Vagina (tissue), 2 donors: ENCODE measurements at places on chromosomes 4 and X. TPM values are rescaled to one million over a fixed set of nuclear protein-coding genes. Genes with fewer than 3 reads are reported as not detected.

DNA sequence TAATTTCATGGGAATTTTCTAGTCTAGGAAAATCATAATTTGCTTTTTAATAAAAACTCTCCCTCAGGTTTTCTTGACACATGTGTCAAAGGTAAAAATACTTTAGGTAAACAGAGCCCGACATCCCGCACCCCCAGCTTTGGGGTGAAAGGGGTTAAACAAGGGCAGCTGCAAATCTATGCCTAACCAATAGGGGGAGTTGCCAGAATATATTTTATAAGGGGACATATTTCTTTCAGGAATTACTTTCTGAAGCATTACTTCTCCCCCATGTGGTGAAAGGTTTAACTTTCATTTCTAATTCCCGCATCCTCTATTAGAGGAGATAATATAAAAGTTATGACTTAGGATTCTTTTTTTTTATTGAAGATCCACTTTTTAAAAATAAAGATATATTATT lies 53.9 kb upstream of the HEPH start:
- no peak overlapping the region for H3K4me3 ChIP-seq
- no peaks in the 10 kb centered on the region for H3K36me3 ChIP-seq
- no peak overlapping the region for H3K27ac ChIP-seq
- H3K4me1 ChIP-seq, result no peaks in the 10 kb centered on the region
- no peak for DNase-seq
- no peaks in the 10 kb centered on the region for H3K27me3 ChIP-seq

FAM47A gene
- not detected for total RNA-seq

GRCh38 chrX:103453655-103454054 lies 65.6 kb downstream of the RAB40A start:
- no peak overlapping the region for H3K4me3 ChIP-seq
- no peak overlapping the region for H3K27ac ChIP-seq
- H3K36me3 ChIP-seq, result no peaks in the 10 kb centered on the region
- no peak for DNase-seq
- H3K27me3 ChIP-seq, result no peaks in the 10 kb centered on the region

DNA sequence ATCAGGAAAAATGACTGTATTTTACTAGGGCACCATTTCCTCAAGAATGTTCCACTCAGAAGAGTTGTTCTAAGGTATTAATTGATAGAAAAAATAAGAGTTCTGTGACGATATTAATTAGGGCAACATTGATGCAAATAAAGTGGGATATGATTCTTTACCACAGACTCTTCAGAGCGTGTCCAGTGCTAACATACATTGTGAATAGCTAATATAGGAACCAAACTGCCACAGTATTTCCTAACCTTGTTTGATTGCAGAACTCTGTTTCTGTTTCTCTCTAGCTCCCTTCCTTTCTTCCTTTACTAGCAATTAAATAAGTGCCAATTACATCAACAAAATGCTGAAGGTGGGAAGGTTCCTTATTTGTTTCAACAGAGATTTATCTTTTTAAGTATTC lies 154.1 kb upstream of the CPEB2 start:
- H3K27me3 ChIP-seq, result no peaks in the 10 kb centered on the region
- no peak overlapping the region for H3K4me3 ChIP-seq
- no peak for DNase-seq
- H3K36me3 ChIP-seq, result no peaks in the 10 kb centered on the region
- no peaks in the 10 kb centered on the region for H3K4me1 ChIP-seq

DNA sequence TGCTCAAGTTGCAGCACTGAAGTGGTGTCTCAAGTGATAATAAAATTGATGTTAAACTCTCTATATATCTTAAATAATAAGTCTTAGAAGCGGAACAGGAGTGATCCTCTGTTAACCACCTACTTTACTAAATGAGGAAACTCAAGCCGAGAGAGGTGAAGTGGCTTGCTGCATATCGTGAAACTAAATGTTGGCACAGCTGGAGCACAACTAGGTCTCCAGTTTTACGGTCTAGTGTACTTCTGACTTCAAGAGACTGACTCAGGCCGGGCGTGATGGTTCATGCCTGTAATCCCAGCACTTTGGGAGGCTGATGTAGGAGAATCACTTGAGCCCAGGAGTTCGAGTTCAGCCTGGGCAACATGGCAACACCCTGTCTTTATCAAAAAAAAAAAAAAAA lies 35.5 kb upstream of the PLS3 start:
- H3K4me3 ChIP-seq, result no peak overlapping the region
- H3K36me3 ChIP-seq, result no peaks in the 10 kb centered on the region
- no peaks in the 10 kb centered on the region for H3K4me1 ChIP-seq
- H3K27ac ChIP-seq, result no peak overlapping the region

GRCh38 chr4:184216515-184216914 lies 1.2 kb downstream of the ENPP6 start:
- no peaks in the 10 kb centered on the region for H3K4me1 ChIP-seq
- H3K36me3 ChIP-seq, result no peaks in the 10 kb centered on the region
- no peak overlapping the region for H3K4me3 ChIP-seq

DNA sequence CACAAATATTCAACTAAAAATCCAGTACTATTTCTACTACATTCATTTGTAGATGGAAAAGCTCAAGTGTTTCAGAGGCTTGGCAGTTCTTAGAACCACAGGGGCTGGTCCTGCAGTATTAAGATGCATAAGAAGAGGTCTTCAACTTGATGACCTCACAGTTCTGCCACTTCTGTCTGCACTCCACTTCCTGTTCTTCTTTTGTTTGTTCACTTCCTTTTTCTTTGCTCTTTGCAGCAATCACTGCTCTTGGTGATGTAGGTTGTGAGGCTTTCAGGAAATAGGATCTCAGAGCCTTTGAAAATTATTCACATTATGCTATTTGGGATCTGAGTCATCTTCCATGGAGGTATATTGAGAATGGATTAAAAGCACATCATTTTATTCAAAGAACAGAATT lies 602.0 kb upstream of the CPEB2 start:
- no peaks in the 10 kb centered on the region for H3K4me1 ChIP-seq
- no peaks in the 10 kb centered on the region for H3K27me3 ChIP-seq
- no peak overlapping the region for H3K27ac ChIP-seq
- no peak overlapping the region for H3K4me3 ChIP-seq
- no peak for DNase-seq

- H3K27me3 ChIP-seq, result no peaks in the 10 kb centered on the region
- no peak within 1 kb of the TSS for H3K27ac ChIP-seq
- peak within 1 kb of the TSS; percentile 26 for H3K4me3 ChIP-seq
- no peak for DNase-seq
Measured at GRCh38 chrX:24647257-24648058, at the start of gene PCYT1B. PCYT1B (minus strand) TSS chrX:24647347; CDS start chrX:24647105, 242 bp downstream.

GRCh38 chr4:181189751-181190150 lies 1053.5 kb upstream of the TENM3 start:
- H3K27ac ChIP-seq, result no peak overlapping the region
- H3K4me1 ChIP-seq, result no peaks in the 10 kb centered on the region
- no peaks in the 10 kb centered on the region for H3K27me3 ChIP-seq

DNA sequence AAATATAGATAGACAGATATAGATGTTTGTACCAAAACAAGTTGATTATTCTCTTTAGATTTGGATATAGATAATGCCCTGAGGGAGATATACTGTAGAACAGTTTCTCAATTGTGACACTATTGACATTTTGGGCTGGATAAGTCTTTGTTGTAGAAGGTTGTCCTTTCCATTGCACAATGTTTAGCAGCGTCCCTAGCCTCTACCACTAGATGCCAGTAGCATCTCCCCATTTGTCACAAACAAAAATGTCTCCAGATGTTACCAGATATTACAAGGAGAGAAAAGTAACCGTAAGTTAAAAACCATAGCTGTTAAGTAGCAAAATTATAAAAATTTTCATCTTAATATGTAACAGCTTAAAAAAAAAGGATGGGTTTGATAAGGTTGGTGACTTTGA lies 2595.3 kb downstream of the ARAP2 start:
- DNase-seq, result no peak
- no peak overlapping the region for H3K27ac ChIP-seq
- H3K27me3 ChIP-seq, result no peaks in the 10 kb centered on the region
- H3K4me3 ChIP-seq, result no peak overlapping the region

DNA sequence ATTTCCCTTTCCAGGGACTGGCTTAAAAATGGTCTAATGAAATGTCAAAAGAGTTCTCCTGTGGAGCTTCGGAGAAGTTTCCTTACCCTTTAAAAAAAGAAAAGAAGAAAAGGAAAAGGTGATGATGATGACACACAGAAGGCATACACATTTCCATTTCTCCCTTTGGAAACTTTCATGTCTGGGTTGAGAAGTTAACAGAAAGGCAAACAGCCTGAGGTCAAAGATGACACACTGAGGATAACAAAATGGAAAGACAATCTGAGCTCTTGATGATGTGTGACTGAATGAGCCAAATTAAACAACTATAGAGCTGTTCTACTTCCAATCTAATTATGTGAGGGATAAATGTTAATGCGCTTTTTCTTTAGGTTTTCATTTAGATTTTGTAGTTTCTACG lies 32.2 kb downstream of the NFXL1 start:
- H3K4me1 ChIP-seq, result no peaks in the 10 kb centered on the region
- no peak overlapping the region for H3K27ac ChIP-seq
- H3K27me3 ChIP-seq, result no peaks in the 10 kb centered on the region
- H3K36me3 ChIP-seq, result peaks cover 46% of the 10 kb centered on the region

DNA sequence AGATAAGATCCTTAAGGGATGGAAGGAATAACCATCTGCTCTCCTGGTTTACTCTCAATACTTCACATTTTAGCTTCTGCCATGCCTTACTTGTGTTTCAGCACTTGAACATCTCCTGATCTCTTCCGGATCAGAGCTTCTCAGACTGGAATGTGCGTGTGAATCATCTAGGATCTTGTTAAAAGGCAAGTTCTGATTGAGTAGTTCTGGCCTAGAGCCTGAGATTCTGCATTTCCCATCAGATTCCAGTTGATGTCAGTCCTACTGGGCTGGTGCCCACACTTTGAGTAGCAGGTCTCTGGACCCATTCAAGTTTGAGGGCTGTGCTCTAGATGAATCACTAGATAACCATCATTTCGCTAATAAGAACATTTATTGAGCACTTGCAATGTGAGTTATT lies 20.0 kb downstream of the NDP start:
- H3K4me3 ChIP-seq, result no peak overlapping the region
- no peak for DNase-seq
- no peaks in the 10 kb centered on the region for H3K4me1 ChIP-seq
- H3K36me3 ChIP-seq, result no peaks in the 10 kb centered on the region
- H3K27me3 ChIP-seq, result no peaks in the 10 kb centered on the region
- no peak overlapping the region for H3K27ac ChIP-seq

DNA sequence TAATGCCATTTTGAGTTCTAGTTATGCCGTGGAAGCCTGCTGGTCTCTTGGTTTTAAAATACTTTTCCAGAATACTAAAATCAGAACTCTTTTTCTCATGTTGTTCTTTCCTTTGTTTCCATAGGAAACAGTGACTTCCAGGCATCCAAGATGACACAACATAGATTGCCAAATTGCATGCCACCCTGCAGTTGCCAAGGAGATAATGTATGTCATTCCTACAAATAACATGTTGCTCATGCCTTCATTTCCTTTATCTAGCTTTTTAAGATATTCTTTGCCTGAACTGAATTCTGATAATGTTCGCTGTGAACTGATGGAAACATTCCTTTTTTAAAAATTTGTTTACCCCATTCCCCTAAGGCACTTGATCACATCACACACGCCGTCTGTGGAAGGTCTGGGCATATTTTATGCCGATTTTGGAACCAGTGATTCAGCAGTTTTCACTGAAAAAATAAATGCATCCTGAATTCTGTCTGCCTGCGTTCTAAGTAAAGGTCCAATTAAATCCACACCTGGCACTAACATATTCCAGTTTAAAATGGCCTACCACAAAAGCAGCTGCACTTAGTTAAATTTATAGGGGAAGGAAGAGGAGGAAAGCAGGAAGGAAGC lies 38.0 kb upstream of the COX7B2 start:
- H3K27me3 ChIP-seq, result no peaks in the 10 kb centered on the region
- no peak for DNase-seq
- H3K36me3 ChIP-seq, result no peaks in the 10 kb centered on the region

- H3K4me3 ChIP-seq, result no peak overlapping the region
- DNase-seq, result no peak
- H3K4me1 ChIP-seq, result no peaks in the 10 kb centered on the region
- H3K27ac ChIP-seq, result no peak overlapping the region
- no peaks in the 10 kb centered on the region for H3K36me3 ChIP-seq
- no peaks in the 10 kb centered on the region for H3K27me3 ChIP-seq
Measured at GRCh38 chr4:146916479-146917076, 29.1 kb downstream of the TTC29 start.

- H3K4me3 ChIP-seq, result no peak overlapping the region
- DNase-seq, result no peak
- H3K36me3 ChIP-seq, result no peaks in the 10 kb centered on the region
- no peaks in the 10 kb centered on the region for H3K27me3 ChIP-seq
- peaks cover 24% of the 10 kb centered on the region for H3K4me1 ChIP-seq
- no peak overlapping the region for H3K27ac ChIP-seq
Measured at GRCh38 chr4:85932500-85933290, 427.2 kb downstream of the MAPK10 start.

- peaks cover 11% of the 10 kb centered on the region for H3K4me1 ChIP-seq
- no peaks in the 10 kb centered on the region for H3K36me3 ChIP-seq
- DNase-seq, result no peak
Measured at GRCh38 chr4:80336582-80336981, 1.1 kb downstream of the CFAP299 start.

GRCh38 chrX:129741880-129742758 lies 3.3 kb downstream of the XPNPEP2 start:
- DNase-seq, result no peak
- H3K27me3 ChIP-seq, result no peaks in the 10 kb centered on the region
- no peaks in the 10 kb centered on the region for H3K36me3 ChIP-seq

DNA sequence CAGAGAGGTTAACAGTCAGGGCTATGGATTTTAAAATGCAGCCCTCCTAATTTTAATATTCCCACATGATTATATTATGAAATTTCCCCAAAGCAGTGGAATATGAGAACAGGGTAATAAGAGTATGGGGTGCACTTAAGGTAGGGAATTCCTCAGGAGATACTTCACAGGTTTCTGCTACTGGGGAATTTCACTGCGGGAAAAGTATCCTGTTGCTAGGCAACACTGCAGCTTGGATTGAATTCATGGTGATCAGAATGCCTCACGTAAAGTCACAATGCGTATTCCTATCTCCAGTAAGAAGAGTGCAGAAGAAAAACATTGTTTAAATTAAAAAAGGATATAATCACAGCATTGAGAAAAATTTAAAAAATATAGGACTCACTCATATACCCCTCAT lies 398.1 kb upstream of the RPS6KA3 start:
- H3K27ac ChIP-seq, result no peak overlapping the region
- H3K4me1 ChIP-seq, result no peaks in the 10 kb centered on the region
- DNase-seq, result no peak
- H3K27me3 ChIP-seq, result no peaks in the 10 kb centered on the region

- H3K36me3 ChIP-seq, result no peaks in the 10 kb centered on the region
- no peak overlapping the region for H3K4me3 ChIP-seq
Measured at GRCh38 chrX:39398215-39398962, 597.1 kb downstream of the MID1IP1 start.

- H3K36me3 ChIP-seq, result no peaks in the 10 kb centered on the region
- peaks cover 12% of the 10 kb centered on the region for H3K4me1 ChIP-seq
- no peak overlapping the region for H3K27ac ChIP-seq
- no peaks in the 10 kb centered on the region for H3K27me3 ChIP-seq
- DNase-seq, result no peak
Measured at GRCh38 chr4:86894455-86894854, 2.2 kb upstream of the C4orf36 start.

CT45A10 gene
- not detected for total RNA-seq
